Left kidney (tissue), 8 donors: ENCODE measurements at places on chromosomes 5 and 9.

DNA sequence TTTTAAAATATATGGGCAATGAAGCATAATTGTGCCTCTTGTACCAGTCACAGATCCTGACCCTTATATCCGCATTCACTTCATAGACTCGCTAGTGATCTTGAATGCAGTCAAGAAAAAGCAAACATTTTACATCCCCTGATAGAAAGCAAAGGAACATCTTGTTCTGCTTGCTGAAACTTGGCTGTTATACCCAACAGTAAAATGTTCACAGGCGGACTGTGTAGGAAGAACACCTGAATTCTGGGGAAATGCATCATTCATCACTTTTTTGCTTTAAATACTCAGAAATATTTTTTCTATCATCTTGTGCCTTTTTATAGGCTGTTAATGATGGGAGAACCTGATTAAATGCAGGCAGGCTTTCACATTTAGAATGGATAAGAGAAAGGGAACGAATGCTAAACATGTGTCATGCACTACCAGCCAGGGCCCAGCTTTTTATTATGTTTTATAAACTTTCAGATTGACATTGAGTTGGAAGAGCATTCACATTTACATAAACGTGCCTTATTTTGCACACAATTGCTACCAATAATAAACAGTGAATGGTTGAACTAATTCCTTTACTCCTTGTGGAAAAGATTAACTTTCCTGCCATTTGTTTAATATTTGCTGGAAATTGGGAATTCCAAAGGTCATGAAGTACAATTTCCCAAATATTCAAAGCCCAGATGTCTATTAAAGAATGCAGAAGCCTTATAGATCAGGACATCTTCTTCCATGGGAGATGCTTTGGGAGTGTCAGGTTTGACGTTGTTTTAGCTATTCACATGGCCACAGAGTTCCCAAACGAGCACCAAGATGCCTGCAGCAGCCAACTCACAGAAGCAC, 756.2 kb downstream of the TLE1 start:
- no peak for DNase-seq

DNA sequence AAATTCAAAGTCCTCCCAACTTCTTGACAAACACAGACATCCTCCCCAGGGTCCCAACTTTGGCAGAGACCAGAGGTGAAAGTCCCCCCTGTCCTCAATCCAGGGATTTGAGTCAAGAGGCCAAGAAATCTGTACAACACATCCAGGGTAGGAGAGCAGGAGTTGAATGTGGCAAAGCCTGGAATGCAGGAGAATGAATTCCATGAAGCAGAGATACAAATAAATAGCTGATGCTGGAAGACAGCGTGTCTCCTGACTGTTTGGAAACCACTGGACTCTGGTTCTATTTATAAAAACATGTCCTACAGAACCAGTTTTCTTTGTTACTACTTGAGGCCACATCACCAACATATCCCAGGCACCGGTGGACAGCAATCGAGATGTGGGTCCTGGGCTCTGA, 43.7 kb upstream of the SLIT3 start:
- DNase-seq: no peak

- no peak for DNase-seq
Observed at GRCh38 chr5:150544611-150545219, 36.8 kb downstream of the NDST1 start.

DNA sequence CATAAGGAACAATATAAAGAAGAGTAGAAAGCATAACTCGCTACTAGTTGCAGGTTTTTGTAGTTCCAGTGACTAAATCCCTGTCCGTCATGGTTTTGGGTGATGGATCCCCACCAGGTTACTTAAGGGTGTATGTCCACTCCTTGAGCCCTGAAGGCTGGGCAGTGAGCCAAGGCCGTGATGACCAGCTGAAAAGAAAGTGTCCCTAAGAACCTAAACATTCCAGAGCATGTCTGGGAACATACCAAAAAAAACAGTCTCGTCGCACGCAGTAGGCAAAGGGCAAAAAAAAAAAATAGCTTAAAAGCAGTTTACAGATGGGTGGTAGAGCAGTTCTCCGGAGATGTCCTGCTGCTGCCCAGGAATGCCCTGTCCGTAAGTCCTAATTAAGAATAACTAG, 21.4 kb upstream of the SNAPC3 start:
- DNase-seq: no peak

DNA sequence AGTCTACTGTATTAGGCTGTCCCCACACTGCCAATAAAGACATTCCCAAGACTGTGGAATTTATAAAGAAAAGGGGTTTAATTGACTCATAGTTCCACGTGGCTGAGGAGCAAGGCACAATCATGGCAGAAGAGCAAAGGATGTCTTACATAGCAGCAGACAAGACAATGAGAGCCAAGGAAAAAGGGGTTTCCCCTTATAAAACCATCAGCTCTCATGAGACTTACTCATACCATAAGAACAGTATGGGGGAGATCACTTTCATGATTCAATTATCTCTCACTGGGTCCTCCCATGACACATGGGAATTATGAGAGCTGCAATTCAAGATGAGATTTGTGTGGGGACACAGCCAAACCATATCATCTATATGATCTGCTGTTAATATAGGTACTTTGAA, 14.8 kb upstream of the FSTL4 start:
- DNase-seq: no peak

DNA sequence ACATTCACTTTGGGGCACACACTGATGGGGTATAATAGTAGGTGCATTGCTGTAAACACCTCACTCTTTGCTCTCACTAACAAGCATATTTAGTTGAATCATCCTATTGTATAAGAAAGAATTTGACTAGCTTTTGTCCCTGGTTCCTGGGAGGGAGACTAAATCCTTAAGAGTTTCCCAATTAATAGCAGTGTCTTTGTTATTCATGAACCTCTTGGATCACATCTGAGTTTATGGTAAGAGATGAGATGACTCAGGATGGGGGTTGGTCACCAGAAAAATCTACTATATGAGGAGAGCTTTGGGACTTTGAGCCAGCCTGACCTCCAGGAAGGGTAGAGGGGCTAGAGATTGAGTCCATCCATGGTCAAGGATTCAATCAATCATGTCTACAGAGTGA, 56.8 kb downstream of the PUM3 start:
- DNase-seq: no peak

- DNase-seq: no peak
Observed at GRCh38 chr5:67381236-67381880, 184.8 kb upstream of the CD180 start.

DNA sequence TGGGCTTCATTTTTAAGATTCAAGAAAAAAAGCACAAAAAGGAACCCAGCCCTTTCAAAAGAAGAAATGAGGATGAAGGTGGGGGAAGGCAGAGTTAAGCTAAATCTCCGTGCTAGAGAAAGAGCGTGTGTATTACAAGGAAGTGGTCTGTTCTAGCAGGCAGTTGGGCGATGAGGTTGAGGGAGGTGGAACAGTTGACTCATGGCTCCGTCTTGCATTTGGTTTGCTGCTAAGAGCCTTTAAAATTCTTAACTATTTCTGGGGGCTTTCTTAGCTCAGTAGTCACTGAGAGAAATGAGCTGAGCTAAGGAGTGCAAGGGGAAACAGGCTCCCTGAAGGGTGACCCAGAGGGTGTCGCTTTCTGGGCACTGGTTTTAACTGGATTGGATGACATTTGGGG, 117.4 kb downstream of the GCNT1 start:
- DNase-seq: no peak

DNA sequence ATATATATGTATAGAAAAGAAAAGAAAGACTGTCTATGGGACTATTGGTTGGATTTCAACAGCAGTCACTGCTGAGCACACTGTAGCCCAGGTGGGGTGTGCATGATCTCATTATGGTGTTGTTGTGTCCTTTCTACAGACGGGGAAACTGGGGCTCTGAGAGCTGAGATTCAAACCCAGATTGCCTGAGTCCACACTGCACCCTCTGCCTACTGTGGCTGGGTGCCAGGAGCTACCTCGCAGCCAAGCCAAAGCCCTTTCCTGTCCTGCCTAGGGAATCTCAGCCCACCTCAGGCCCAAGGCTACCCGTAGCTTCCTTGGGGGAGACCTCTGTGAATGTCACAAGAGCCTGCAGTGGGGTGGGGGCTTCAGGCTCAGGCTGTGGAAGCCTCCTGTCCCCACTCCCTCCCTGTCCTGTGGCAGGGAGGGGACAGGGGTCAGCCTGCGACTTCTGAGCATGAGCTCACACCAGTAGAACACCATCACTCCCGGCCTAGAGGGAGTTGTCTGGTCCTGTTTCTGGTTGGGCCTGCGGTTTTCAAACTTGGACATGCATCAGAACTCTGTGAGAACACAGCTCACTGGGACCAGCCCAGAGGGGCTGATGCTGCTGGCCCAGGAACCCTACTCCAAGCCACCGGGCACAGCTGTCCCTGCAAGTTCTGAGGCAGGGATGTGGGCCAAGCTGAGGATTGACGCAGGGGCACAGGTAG, 7.9 kb upstream of the NINJ1 start:
- DNase-seq: no peak

- no peak for DNase-seq
Observed at GRCh38 chr5:26012078-26012477, 1026.3 kb downstream of the CDH9 start.

DNA sequence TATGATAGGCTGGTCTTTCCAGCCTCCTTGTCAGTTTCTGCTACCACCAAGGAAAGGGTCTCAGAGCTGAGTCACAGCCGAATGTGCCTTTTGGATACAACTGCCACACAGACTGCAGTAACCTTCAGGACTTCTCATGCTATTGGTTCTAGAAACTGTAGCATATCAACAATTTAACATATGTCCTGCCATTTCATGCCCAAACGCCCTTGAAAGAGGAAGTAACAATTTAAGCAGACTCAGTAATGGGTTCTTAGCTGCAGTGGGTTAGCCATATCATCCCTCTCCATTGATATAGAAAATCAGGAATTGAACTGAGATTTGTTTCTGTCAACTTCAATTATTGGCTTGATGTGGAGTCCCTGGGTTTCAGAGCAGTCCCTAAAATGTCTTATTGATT, 4.1 kb upstream of the CLK4 start:
- no peak for DNase-seq

DNA sequence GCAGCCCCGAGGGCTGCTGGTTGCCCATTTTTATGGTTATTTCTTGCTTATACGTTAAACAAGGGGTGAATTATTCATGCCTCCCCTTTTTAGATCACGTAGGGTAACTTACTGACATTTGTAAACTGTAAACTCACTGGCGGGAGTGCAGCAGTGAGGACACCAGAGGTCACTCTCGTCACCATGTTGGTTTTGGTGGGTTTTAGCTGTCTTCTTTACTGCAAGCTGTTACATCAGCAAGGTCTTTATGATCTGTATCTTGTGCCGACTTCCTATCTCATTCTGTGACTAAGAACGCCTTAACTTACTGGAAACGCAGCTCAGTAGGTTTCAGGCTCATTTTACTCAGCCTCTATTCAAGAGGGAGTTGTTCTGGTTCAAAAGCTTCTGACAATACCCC, 155.0 kb upstream of the PRDM9 start:
- no peak for DNase-seq

GRCh38 chr5:133485468-133485867, 126.9 kb downstream of the FSTL4 start:
- no peak for DNase-seq

- DNase-seq: no peak
Observed at GRCh38 chr9:88993871-88994460, 2.7 kb downstream of the S1PR3 start.

GRCh38 chr9:82555431-82556051, 507.4 kb downstream of the RASEF start:
- peak; percentile 68 for DNase-seq

DNA sequence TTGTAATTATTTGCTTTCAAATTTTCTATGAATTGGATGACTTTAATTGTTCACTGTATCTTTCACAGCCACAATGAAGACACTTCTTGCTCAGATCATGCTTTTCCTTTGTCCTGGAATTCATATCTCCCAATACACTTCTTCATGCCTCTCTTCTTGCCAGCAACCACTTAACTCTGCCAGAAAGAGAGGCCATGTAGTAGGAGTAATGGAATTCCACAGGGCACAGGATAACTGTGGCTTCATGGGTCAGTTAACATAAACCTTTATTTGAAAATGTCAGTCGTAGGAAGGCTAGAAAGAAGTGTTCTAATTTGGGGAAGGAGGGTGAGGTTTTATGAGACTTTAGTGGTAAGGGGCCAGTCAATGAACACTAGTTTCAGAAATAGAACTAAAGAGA, 190.3 kb downstream of the TMEM167A start:
- no peak for DNase-seq

DNA sequence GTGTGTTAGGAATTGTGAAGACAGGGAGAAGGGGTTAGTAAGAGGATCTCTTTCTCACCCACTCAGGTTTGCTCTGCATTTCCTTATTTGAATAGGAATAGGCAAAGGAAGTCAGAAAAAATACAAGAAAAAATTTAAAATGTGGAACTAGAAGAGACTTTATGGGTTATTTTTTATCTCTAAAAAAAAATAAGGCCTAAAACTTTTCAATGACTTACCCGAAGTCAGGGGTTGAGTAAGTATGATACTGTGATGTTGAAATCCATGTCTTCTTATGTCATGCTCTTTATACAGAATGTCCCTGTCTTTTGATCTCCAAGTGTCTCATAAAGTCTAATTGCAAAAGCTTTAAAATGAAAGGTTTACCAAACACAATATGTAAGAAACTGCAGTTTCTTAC, 148.3 kb upstream of the PIK3R1 start:
- DNase-seq: no peak

DNA sequence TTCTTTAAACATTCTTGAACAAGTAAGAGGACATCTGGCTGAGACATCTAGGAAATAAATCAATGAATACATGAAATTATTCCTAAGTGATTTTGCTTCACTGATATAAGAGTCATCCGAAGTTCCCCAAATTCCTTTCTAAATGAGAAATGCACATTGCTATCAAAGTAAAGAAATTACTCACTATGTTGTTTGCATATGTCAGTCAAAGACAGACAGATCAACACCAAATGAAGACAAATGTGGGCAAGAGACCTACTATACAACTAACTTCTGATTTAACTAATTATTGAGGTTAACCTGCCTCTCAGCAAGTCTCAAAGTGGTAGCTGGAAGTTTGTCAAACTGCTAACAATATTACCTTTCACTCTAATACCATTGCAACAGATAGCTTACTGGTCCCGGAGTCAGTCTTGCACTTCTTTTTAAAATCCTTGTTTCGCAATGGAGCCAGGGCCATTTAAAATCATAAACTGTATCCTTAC, 13.2 kb downstream of the TUT7 start:
- no peak for DNase-seq

DNA sequence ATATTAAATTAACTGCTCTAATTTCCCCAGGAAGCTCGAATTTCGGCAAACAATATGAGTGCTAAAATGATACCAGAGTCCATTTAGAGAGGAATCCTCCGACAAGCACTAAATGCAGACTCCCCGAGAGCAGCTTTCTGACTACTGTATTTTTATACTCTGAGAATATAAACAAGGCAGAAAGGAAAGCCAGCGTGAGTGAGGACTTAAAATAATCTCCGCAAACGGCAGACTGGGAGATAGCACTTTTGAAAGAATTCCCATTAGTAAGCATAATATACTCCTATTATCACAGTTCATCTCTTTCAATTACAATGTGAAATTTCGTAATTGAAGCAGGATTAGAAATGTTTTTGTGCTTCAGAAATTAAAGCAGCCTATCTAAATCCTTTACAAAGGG, 269.4 kb upstream of the PANK3 start:
- DNase-seq: peak; percentile 25

GRCh38 chr9:121717141-121717991, 65.9 kb downstream of the DAB2IP start:
- DNase-seq: no peak
